Foreskin keratinocyte (primary cell): ENCODE measurements at places on chromosomes 4 and X. TPM values are rescaled to one million over a fixed set of nuclear protein-coding genes. Genes with fewer than 3 reads are reported as not detected.

The PARM1 gene
- total RNA-seq: 0.07 and 0.10 TPM in 2 replicates

The TCEAL9 gene
- 87.4 and 102 TPM in 2 replicates for total RNA-seq

The MAGED4B gene
- 2.7 and 8.8 TPM in 2 replicates for total RNA-seq

The MTTP gene
- total RNA-seq: 0.21 TPM in 1 of 2 replicates, not detected in the other

The ETFDH gene
- 10.9 and 12.4 TPM in 2 replicates for total RNA-seq

The DRP2 gene
- 0.14 and 0.18 TPM in 2 replicates for total RNA-seq

The F8 gene
- 0.71 and 1.2 TPM in 2 replicates for total RNA-seq

The SPANXA1 gene
- total RNA-seq: not detected in 2 replicates
